CD4-positive, alpha-beta T cell treated with Interleukin-2 at 100 ng/mL for 4 hours (primary cell): ENCODE measurements at places on chromosomes 16 and 17.

- DNase-seq, result no peak
Observed at GRCh38 chr17:77417575-77417974, 276.8 kb downstream of the SEC14L1 start.

DNA sequence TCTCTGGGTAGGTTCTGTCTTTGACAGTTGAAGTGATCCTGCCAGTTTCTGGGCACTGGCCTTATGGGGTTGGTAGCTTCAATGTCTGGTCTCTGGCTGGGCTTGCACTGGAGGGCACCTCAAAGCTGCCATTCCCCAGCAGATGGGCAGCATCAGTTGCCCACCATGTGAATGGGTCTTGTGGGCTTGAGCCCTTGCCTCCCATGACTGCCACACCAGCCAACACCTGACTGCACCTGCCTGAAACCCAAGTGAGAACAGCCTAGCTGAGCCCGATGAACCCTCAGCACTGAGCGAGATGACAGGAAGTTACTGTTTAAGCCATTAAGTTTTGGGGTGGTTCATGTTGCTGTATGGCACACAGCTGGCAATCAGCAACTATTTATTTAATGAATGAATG is 69.1 kb upstream of the AXIN2 start:
- DNase-seq, result no peak

- no peak for DNase-seq
Observed at GRCh38 chr17:67160791-67161190, 84.2 kb downstream of the HELZ start.

DNA sequence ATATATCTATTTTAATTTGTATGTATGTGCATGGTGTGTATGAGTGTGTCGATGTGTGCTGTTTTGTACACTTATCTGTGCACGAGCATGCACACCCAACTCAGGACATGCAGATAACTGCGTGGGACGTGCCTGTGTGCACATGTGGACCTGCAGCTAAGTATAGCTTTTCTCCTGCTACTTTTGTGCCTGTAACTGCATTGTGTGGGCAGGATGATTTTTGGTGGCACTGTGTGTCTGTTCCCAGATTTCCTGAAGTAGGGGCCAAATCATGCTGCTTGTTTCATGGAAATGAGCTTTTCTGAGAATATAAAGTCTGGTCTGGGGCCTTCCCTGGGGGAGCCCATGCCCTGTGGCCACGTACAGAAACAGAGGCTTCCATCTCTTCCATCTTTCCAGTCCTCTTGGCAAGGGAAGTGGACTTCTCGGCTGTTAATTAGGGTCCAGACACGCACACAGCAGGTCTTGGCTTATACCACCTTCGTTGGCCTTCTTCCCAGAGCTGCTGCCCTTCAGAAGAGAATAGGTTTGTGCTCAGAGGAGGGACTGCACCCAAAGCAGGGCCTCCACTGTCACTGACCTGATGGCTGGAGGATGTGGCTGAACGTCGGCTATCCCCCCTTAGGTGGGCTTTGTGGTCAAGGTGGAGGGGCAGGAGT is 30.2 kb downstream of the SPNS3 start:
- no peak for DNase-seq

- DNase-seq, result no peak
Observed at GRCh38 chr16:425740-426114, 278 bp downstream of the RAB11FIP3 start.

DNA sequence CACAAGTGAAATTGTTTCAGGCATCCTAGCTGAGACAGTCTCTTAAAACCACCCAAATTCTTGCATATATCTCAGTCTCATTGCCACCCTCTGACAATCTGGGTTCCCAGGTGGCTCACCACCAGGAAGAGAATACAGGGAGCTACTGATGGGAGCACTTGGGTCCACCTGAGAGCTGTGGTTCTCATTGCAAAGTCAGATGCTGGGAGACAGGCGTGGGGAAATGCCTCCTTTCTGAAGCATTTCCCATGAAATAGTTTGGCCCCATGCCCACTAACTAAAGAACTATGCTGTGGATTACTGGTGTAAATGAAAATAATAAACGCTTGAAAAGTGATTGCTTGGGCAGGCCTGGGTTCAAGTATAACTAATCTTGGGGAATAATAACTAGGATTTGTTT is 70.3 kb downstream of the CMC2 start:
- no peak for DNase-seq

GRCh38 chr17:10737168-10737622 is 7.4 kb upstream of the TMEM220 start:
- peak; percentile 18 for DNase-seq

DNA sequence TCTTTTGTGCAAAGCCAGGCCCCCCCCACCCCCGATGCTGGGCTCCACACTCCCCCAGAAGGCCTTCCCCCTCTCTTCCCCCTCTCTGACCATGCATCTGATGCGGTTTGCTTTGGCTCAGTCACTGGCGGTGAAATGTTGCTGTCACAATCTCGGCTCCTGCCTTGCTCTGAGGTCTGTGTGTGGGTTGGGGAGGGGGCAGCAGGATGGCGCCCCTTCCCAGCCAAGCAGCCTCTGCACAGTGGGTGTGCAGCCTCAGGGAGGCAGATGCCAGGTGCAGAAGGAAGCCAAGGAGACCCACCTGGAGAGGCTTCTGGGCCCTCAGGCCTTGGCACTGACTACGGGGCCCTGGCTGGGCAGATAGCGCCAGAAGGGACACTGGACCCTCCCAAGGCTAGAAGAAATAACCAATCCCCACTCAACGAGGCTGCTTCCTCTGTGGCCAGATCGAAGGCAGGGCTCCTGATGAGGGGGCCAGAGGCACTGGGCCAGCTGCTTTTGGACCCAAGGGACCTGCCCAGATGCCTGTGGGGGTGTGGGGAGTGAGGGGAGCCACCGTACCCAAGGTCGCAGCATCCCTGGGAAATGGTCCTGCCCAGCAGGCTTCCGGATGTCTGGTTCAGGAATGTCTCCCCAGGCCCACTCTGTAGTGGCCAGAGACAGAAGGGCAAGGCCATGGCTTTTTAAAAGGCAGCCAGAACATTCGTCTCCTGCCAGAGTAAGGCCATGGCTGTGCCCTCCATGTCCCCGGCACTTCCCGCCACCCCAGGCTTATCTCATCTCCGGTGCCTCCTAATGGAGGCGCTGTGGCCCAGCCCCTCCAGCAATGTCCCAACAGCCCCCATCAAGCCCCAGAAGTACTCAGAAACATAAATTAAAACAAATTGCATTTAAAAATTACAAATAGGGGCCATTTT is 43.4 kb upstream of the SLC38A10 start:
- DNase-seq, result no peak
